HS-27A (cell line): ENCODE measurements at places on chromosomes 6 and 20.

- DNase-seq = no peak
Measured at GRCh38 chr20:47969426-47969825, 184.1 kb upstream of the SULF2 start.

GRCh38 chr20:32621891-32622584 lies 36.9 kb upstream of the NOL4L start:
- DNase-seq = no peak

GRCh38 chr6:28896505-28897368 lies 27.0 kb downstream of the TRIM27 start:
- DNase-seq = peak; percentile 42

DNA sequence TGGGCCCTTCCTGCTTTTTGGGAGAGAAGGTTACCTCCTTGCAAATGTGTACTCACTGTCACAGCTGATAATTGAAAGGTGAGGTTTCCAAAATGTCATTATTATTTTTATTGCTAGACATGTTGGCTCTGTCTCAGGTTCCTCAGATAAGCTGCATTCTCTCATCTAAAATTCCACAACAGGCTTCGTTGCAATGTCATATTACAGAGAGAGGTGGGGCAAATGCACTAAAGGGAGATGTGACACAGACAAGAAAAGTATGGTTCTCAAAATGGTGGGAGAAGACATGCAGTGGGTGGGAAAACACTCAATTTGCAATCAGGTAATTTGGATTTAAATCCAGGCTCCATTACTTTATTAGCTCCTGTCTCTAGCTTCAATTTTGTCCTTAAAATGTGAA lies 256.4 kb upstream of the POU3F2 start:
- DNase-seq = no peak

DNA sequence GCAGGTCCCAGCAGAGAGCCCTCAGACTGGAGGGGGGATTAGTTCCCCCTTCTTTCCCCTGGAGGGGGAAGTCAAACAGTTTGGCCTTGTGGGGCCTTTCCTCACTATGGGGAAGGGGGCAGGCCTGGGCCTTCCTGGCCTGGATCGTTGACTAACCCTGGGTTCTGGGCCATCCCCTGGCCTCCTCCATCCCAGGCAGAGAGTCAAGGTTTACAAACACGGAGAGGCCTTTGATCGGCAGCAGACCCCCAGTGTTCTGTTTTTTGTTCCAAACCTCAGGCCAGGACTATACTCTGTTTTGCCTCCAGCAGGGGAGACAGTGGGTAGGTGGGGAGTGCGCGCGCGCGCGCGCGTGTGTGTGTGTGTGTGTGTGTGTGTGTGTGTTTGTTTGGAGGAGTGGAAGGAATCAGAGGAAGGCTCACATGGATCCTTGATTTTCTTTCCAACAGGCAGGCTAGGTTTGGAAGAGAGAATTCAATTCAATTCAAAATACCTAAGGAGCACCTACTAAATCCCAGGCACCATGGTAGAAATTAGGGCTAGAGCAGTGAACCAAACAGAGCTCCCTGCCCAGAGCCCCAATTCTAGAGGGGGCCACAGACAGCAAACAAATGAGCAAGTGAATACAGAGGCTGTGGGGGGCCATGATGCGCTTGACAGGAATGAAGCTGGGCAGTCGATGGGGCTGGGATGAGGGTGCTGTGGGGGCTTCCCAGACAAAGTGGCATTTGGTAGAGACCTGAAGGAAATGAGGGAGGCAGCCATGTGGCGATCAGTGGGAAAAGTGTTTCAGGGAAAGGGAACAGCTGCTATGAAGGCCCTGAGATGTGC lies 14.8 kb downstream of the TP53RK start:
- DNase-seq = no peak

DNA sequence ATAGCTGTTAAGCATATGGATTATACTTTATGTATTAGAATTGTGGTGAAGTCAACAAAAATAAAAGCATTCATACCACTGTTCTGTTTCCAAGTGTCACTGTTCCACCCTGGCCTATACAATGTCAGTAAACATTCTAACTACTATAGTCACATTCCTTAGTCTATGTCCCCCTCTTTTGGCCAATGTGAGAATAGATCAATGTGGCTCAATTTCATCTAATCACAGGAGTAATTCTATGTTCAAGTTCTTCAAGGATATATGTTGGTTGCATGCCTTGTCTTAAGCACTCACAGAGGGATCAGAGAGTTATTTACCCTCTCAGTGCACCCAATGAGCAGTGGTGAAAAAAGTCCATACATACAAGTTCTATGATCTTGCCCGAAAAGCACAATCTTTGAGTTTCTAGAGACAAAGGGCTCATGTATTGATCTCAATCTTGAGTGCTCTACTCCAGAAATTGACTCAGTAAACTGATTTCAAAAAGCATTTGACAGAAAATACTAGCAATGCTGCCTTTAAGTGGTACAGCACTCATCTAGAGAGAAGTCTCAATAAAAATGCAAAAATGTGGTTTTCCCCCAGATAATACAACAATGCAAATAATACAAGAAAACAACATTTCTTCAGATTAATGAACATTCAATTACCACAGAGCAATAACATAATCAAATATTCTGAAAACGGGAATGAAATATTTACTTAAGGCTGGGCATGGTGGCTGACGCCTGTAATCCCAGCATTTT lies 16.5 kb downstream of the SMLR1 start:
- peak; percentile 41 for DNase-seq

GRCh38 chr6:158799051-158799792 lies 19.9 kb downstream of the EZR start:
- no peak for DNase-seq

DNA sequence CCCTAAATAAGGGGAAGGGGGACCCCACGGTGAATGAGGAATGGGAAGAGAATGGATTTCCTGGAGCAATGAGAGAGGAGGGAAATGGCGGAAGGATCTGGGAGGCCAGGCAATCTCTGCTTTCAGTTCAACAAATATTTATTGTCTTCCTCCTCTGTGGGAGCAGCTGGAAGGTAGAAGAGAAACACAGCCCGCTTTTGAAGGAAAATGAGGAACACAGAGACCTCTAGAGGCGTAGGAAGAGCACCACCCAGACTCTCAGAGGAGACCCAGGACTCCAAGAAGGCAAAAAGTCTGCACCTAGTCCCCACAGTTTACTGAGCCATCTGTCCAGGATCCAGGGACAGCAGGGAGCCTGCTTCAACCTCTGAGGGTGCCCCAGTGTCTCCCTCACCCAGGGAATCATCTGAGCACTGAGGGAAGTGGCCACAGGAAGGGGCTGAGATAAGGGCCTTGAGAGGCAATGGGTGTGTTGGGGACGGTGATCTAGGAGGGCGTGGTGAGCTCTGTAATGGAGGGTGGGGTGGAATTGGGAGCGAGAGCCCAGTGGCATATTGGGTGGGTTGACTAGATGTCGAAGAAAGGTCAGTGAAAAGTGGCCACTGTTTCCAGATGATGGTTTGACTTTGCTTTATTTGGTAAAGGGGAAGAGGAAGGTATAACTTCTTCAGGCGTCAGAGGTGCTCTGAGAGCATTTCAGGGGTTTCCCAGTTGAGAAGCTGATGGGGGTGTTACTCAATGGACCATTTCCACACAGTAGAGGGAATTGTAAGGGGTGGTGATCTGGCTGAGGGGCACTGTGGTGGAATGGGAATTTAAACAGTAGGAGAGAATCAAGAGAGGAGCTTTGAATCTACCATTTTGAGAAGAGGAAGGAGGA lies 610 bp downstream of the PSORS1C1 start:
- peak; percentile 53 for DNase-seq

GRCh38 chr20:63318391-63319163 lies 25.6 kb downstream of the COL20A1 start:
- DNase-seq = no peak

- DNase-seq = no peak
Measured at GRCh38 chr6:32761072-32761471, 2.3 kb downstream of the HLA-DQB2 start.

- no peak for DNase-seq
Measured at GRCh38 chr6:121755485-121755884, 320.0 kb downstream of the GJA1 start.

GRCh38 chr20:36861625-36861874 lies 14.4 kb upstream of the TLDC2 start:
- no peak for DNase-seq

DNA sequence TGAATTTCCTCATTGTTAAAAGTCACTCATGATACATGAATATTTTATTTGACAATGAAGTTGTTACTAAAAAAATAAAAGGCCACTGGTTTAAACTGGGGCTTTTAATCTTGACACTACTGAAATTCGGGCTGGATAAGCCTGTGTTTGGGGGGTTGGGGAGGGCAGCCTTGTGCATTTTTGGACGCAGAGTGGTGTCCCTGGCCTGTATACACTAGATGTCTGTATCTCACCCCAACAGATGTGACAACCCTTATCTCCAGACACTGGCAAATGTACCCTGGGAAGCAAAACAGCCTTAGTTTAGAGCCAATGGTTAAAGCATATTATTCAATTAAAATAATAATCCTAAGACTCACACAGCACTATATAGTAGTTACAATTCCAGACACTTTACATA lies 24.8 kb downstream of the MAN1A1 start:
- no peak for DNase-seq

GRCh38 chr20:31864521-31865400 lies 5.6 kb downstream of the DUSP15 start:
- DNase-seq = no peak

GRCh38 chr6:47042275-47042791 lies at the start of gene ADGRF1:
Gene ADGRF1, minus strand, starts transcription at chr6:47042332. Its CDS starts 13,271 bp downstream, at chr6:47029061.
- no peak for DNase-seq

- no peak for DNase-seq
Measured at GRCh38 chr6:136890194-136890839, 31.8 kb upstream of the SLC35D3 start.

DNA sequence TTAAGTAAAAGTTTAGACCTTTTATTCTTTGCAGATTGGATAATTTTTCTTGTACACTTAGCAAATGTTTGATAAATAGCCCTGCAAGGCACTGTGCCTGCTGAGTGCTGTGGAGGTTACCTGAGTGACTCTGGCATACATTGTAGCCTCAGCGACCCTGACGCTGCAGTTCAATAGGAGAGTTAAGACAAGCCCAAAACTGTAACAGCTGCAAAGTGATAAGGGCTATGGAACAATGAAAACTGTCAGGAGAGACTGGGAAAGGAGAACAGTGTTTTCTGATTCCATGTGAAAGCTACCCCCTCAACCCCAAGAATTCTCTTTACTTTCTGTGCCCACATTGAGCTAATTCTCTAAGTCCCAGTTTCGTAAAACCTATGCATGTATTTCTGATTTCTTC lies 22.2 kb downstream of the HIVEP1 start:
- no peak for DNase-seq

- DNase-seq = no peak
Measured at GRCh38 chr6:5865506-5866031, 141.2 kb downstream of the NRN1 start.

DNA sequence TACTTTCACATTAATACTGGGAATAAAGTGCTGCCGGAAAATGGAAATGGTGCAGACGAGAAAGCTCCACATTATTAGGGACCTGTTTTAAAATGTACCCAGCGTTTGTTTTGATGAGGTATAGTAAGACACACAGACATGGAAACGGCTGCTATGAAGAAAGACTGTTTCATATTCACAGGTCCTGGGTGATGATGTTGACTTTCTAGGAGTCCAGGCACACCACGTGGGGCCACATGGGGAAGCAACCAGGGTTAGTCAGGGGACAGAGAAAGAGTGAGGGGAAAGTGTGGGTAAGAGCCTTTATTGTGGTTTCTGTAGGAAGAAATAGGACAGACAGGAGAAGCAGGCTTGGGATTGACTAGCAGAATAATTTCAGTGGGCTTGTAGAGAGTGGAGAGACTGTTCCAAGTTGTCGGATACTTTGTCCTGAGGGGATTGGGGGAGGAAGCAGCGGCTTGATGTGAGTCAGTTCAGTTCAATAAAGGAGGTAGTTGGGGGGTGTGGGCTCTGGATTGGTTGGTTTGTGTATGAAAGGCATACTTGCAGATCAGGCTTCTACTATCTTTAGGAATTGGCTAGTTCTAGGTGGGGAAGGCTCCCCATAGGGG lies 112.0 kb upstream of the MCHR2 start:
- DNase-seq = no peak

GRCh38 chr20:38515631-38516030 lies 43.0 kb downstream of the RALGAPB start:
- DNase-seq = no peak

- no peak for DNase-seq
Measured at GRCh38 chr20:31663838-31664695, 26.4 kb downstream of the COX4I2 start.

GRCh38 chr20:50403565-50404418 lies 106.4 kb upstream of the PTPN1 start:
- DNase-seq = no peak

- no peak for DNase-seq
Measured at GRCh38 chr6:12886961-12887775, 170.6 kb downstream of the PHACTR1 start.

GRCh38 chr6:56772737-56773184 lies 130.1 kb upstream of the DST start:
- no peak for DNase-seq

- no peak for DNase-seq
Measured at GRCh38 chr6:35601331-35602132, 87.2 kb downstream of the FKBP5 start.

DNA sequence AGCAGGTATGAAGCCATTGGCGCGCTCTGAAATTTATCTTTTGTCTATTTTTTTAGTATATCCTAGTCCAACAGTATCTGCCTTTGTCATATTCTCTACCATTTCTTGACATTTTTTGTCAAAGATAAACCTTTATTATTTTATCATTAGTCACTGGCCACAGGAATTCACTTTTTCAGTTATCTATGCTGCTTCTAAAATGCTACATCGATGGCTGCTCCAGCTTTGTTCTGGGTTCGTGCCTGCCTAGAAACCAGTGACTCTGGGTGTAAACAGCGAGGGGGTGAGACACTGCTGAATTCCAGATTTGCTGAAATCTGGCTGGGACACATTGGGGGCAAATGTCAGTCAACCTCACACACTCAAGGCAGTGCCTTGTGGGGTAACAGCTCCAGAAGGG lies 193.4 kb downstream of the CDC5L start:
- peak; percentile 62 for DNase-seq

GRCh38 chr6:94361304-94362060 lies 942.1 kb upstream of the EPHA7 start:
- DNase-seq = no peak

DNA sequence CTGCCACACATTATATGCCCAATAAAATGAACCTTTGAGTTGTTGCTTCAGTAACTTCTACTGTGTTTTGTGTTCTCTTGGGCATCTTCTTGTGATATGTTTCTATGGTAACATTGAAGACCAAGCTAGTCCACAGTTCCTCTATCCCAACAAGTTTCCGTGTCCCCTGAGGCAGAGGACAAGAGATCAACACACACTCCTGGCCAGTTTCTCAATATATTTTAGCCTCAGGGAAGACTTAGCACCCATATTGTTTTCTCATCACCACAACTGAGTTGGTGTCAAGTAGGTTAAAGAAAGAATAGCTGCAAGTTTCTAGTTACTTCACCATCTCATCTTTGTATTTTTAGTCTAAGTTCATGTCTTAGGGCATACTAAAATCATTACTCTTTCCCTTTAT lies 277.5 kb downstream of the UST start:
- no peak for DNase-seq

DNA sequence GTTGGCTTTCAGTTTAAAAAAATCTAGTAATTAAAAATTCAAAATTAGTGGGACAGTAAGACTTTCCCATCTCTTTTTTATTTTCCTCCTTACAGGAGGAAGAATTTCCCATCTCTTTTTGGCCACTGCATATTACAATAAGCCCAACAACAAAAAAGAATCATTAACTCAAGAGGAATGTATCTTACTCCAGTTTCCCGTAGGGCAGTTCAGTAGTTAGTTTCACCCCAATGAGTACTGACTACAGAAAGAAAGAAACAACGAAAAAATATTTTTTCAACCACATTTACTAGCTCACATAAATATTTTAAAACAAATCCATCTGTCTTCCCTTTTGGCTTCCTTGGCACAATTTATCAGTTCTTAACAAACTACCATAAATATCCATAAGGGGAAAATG lies 14.9 kb upstream of the BLOC1S5 start:
- DNase-seq = no peak
